ENCODE measurements at places on chromosomes 2 and 18.

- DNase-seq = no peak
Observed at GRCh38 chr2:233421091-233421816, 67.0 kb downstream of the DGKD start.

DNA sequence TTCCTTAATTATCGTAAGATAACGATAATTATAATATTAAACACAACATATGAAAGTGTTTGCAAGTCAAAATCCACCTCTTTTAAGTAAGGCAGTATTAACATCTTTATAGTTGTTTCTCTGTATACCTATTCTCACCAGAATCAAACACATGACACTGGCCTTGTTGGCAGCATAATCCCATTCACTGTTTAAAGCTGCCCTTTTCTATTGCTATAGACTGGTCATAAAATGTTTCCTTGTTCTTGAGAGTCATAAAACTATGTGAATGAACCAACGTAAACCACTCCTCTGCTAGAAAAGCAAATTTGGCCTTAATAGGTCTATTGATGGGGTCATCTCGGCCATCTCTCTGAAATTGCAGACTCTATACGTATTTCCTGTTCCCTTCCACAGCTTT lies 293.1 kb downstream of the SLC8A1 start:
- no peak for DNase-seq

DNA sequence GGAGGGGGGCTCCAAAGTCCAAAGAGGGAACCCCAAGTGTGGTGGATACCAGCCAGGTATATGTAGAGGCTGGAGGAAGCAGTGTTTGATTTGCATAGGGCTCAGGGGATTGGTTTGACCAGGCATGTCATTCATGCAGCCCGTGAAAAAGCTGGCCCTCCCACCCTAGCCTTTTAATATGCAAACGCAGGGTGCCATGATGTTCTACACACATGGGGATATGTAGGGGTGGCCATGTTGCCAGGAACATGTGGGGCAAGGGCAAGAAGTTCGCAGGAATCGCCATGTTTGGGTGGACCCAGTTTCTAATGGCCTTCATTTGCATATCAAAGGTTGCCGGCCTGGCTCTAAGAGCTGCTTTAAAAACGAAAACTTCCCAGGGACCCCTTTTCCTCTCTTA lies 33.6 kb downstream of the B3GNT7 start:
- DNase-seq = no peak

GRCh38 chr2:26988058-26988860 lies 17.8 kb downstream of the MAPRE3 start:
- no peak for DNase-seq

- no peak for DNase-seq
Observed at GRCh38 chr2:162342841-162343240, 1.1 kb upstream of the GCA start.

DNA sequence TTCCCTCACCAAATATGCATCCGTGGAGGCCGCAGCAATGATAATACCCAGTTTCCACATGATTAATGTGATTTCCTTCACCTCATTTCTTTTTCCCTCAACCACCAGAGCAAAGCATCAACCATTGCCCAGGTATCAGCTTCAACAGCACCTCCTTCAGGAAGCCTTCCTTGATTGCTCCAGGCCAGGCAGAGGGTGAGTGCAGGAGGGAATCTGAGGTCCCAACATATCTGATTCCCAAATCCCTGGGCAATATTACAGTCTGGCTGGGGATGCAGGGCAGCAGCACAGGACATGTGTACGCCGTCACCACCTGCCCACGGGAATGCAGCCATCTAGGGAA lies 142.4 kb upstream of the MYCN start:
- DNase-seq = no peak

GRCh38 chr18:3645384-3646156 lies 195.6 kb downstream of the TGIF1 start:
- DNase-seq = no peak

- DNase-seq = no peak
Observed at GRCh38 chr2:176508984-176509740, 239.9 kb downstream of the MTX2 start.

DNA sequence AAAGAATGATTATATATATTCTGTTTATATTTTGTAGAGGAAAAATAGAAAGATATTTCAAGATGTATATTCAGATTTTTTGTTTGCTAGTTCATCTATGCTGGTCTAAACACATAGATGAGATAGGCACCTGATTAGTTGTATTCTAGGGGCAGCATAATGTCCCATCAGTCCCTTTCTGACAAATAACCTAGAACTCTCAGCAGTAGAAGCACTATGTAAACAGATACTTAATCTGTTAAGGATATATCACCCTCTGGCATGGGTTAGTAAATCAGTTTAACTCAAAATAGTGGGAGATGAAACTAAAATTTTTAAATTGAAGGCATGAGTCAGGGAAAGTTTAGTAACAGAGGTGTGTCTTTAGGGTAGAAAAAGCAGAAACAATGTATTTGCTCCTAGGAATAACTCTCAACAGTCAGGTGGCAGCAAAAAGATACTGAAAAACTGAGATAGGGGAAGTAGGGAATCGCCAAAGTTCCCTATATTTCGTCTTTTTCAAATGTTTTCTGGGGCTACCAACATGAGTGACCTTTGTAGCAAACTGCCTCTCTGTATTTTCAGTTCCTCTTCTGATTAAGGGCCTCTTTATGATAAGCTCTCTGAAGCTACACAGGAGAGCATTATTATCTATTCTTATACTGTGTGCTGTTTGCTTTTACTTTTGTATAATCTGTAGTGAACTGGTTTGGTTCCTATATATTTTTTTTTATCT lies 5.7 kb downstream of the PPP1R1C start:
- DNase-seq = no peak

DNA sequence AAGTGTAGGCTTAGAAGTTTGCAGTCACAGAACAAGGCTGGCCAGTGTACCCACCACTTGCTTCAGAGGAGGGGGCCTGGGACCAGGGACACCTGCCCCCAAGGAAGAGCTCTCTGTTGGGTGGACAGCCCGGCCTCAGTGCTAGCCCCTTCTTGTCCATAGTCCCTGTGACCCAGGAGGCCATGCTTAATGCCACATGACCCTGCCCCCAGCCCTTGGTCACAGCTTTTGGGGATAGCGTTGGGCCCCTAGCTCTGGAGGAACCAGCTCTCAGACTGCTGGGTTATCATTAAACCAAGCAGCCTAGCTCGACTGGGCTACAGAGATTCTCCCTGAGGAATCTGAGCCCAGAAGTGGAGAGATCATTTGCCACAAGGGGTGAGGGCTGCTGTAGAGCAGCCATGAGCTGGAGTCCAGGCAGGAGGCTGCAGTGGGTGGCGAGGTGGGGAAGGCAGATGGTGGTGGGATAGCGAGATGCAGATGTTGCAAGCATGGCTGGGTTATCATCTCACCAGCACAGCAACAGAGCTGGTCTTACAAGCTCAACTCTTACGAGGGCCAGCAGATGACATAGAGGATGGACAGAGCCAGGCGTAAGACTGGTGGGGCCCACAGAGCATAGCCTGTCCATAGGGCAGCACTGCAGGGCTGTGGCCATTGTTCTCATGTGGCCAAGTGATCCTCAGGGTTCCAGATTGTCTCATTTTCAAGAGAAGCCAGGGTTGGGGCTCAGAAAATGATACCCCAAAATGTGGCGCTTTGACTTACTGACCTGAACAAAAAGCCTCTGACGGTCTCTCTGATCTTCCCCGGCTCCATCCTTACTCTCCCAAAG lies 7.2 kb upstream of the TMEM37 start:
- no peak for DNase-seq

GRCh38 chr2:204081487-204082425 lies 145.2 kb downstream of the ICOS start:
- DNase-seq = no peak

- no peak for DNase-seq
Observed at GRCh38 chr2:107393516-107393915, 433.2 kb upstream of the RGPD4 start.

DNA sequence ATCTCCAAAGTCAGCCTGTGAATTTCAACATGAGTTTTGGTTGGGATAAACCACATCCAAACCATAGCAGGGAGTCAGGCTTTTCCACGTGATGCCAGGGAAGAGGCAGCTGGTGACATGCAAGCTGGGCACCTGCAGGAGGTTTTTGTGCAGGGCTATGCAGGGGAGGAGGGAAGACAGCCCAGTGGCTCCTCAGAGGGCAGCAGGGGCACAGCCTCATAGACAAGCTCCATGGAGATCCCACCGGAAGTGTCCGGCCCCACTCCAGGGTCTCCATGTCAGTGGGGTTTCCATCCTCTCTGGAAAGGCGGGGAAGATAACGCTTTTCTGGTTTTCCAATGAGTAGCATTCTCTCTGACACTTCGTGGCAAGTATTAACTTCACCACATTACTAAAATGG lies 135.6 kb upstream of the TPO start:
- DNase-seq = no peak

- no peak for DNase-seq
Observed at GRCh38 chr2:190791347-190791975, 89.2 kb upstream of the GLS start.

- DNase-seq = peak; percentile 51
Observed at GRCh38 chr2:202135091-202135874, 62.2 kb downstream of the KIAA2012 start.

- no peak for DNase-seq
Observed at GRCh38 chr2:11417946-11418585, 47.9 kb downstream of the E2F6 start.

- no peak for DNase-seq
Observed at GRCh38 chr2:30492185-30492584, 45.1 kb downstream of the LCLAT1 start.

DNA sequence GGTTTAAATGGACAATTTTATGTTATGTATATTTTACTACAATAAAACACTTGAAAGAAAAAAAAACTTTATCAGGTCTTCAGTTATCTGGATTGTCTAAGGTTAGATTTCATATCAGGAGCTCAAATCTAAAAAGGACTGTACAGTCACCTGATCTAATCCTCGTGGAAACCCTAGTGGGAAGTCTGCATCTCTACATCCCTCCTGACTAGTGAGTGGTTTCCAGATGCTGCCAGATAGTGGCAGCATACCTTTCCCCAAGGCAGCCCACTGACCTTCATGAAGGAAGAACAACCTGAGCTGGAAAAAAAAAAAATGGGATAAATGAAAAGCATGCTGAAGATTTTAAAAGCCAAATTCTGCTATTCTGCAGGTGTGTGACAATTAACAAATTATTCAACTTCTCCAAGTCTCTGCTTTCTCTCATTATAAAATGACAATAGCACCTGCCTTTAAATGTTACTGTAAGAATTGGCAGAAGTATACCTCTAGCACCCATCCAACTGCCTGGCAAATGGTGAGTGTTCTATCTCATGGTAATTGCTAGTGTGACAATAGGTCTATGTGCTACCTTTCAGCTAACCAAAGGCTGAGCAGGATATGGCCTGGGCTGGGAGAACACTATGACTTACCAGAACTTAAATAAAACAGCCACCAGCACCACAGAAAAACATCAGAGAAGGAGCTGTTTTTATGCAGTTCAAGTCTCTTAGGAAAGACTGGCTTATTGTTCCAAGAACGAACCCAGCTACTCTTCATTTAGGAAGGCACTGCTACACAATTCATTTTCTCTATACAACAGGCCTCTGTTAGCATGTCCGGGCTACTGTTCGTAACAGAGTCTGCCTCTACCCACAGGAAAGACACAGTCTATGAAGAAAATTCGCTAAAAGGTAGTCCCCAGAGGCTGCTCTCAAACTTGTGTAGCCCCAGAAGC lies 8.6 kb downstream of the CLASP1 start:
- no peak for DNase-seq

DNA sequence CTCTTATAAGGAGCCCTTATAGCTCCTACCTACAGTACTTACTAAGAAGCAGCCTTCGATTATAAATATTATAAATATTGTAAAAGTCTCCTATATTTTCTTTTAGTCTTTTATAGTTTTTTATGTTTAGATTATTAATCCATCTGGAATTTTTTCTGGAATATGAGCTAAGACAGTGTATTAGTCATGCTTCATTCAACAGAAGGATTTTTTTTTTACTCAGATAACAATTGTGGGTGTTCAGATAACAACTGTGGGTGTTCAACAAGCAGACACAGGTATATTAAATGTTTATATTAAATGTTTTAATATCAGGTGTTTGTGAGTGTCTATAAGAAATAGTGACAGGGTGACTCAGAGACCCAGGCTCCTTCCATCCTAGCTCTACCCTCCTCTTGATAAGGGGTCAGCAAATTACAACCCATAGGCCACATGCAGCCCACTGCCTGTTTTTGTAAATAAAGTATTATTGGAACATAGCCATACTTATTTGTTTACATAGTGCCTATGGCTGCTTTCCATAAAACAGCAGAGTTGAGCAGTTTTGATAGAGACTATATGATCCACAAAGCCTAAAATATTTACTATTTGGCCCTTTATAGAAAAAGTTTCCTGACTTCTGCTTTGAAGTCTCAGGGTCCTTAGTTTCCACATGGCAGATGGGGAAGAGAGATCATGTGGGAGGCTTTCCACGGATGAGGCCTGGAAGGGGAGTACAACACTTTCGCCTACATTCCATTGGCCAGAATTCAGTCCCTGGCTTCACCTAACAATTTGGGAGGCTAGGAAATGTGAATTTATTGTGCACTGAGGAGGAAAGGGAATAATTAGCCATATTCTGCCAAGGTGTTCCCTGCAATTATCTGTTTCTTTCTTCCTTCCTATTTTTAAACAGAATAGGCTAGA lies 4.3 kb upstream of the SPATS2L start:
- DNase-seq = no peak

DNA sequence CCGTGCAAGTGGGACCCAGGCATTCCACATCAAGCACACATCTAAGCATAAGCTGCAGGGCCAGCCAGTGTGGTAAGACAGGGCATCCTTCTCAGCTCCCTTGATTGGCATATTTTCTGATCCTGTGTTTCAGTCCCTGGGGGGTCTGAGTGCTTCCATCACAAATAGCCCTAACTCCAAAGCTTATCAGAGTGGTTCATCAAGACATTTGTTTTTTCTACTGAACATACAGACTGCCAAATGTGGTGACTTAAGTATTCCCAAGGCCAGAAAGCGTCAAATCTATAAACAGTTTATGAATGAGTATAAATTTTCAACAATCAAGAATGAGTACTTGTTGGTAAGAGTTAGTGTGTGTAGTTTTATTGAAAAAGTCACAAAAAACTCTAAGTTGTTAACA lies 18.8 kb downstream of the SPRED2 start:
- no peak for DNase-seq

DNA sequence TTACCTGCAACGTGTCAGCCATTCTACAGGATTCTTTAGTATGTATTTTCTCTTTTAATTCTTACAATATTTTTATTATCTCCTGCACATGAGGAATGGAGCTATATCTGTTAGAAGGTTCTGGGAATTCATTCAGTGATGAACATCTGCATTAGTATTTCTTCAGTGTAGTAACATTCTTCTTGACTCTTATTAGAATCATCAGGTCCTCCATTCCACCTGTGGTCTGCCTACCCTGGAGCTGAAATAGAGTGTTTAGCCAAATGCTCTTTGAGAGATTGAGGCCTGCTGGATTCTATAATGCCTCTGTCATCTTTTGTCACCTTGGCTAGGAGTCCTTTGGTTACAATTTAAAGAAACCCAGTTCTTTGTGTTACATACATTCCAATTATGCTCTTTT lies 54.4 kb downstream of the RHBDD1 start:
- no peak for DNase-seq

DNA sequence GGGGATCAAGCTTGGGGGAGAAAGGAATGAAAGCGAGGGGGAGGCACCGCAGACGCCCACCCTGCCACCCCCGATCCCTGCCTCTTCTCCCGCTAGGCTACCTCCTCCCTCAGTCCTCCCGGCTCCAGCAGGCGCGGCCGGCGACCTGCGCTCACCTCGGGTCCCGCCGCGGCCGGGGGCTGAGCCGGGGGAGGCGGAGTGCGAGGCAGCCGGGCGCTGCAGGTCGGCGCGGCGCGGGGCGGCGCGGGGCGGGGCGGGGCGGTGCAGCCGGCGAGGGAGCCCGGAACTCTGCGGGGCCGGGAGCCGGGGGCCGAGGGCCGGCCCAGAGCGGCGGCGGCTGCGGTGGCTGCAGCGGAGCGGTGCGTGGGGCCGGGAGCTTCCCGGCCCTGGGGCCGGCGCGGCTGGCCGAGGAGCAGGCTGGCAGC lies 477 bp downstream of the ACVR1 start:
- no peak for DNase-seq

Data from left lobe of liver (tissue), 2 donors.